Psoas muscle (tissue), 8 donors: ENCODE measurements at places on chromosomes 11 and 22. TPM values are rescaled to one million over a fixed set of nuclear protein-coding genes. Genes with fewer than 3 reads are reported as not detected.

DNA sequence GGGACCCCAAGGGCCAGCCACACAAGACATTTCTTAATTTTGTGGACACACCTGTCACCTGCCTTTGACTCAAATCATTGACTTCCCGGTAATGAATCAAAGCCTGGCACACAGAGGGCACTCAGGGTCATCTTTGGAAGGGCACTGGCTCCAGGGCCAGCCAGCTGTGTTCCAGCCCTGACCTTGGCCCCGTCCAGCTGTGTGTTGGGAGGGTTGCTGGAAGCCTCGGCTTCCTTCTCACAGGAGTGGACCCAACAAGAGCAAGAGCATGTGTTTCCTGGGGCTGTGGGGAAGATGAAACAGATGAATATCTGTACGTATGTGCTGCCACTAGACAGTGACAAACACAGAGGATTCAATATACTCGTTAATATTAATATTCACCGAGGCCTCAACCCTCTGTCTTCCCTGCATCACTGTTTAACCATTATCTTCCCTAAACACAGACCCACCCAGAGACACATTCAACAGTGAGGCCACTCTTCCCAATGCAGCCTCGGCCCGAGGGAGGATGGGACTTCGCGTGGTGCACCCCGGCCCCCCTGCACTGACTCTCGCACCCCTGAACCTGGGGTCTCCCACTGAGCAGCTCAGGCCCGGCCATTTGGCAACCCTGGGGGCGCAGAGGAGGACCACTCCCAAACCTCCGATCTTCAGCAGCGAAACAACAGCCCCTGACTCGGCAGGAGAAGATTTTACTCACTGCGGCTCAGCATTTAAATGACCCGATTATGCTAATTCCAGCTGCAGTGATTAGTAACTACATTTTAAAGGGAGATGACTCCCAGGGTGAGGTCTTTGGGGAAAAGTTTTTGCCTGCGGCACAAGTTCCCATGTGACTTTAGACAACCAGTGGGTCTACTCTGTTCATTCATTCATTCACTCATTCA lies 45.7 kb downstream of the PHF21B start:
- no peak for DNase-seq
- H3K4me3 ChIP-seq: no peak overlapping the region
- no peaks in the 10 kb centered on the region for H3K4me1 ChIP-seq
- H3K27me3 ChIP-seq: no peaks in the 10 kb centered on the region

NLRP14 gene
- not detected for total RNA-seq

MMP13 gene
- not detected for total RNA-seq

OR52I1 gene
- total RNA-seq: not detected

GRCh38 chr22:37781434-37782059 lies 26.2 kb upstream of the GCAT start:
- H3K27me3 ChIP-seq: peaks cover 4% of the 10 kb centered on the region
- no peak overlapping the region for H3K4me3 ChIP-seq
- no peak overlapping the region for H3K27ac ChIP-seq

APOBEC3B gene
- 0.59 TPM for total RNA-seq
